ENCODE measurements at places on chromosomes 11 and 22.

DNA sequence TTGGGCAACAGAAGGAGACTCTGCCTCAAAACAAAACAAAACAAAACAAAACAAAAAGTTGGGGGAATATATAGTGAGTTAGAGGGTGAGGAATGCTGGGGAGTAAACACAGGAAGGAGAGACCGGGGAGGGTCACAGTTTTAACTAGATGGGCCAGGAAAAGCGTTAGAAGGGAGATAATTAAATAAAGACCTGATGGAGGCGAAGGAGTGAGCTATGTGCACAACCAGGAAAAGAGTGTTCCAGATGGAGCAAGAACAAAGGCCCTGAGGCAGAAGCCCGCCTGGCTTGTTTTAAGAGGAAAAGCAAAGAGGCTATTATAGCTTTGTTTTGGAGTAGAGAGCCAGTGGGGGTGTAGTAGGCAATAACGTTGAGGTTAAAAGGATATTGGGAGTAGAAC, 4.8 kb upstream of the PLA2G6 start:
- no peak for DNase-seq

DNA sequence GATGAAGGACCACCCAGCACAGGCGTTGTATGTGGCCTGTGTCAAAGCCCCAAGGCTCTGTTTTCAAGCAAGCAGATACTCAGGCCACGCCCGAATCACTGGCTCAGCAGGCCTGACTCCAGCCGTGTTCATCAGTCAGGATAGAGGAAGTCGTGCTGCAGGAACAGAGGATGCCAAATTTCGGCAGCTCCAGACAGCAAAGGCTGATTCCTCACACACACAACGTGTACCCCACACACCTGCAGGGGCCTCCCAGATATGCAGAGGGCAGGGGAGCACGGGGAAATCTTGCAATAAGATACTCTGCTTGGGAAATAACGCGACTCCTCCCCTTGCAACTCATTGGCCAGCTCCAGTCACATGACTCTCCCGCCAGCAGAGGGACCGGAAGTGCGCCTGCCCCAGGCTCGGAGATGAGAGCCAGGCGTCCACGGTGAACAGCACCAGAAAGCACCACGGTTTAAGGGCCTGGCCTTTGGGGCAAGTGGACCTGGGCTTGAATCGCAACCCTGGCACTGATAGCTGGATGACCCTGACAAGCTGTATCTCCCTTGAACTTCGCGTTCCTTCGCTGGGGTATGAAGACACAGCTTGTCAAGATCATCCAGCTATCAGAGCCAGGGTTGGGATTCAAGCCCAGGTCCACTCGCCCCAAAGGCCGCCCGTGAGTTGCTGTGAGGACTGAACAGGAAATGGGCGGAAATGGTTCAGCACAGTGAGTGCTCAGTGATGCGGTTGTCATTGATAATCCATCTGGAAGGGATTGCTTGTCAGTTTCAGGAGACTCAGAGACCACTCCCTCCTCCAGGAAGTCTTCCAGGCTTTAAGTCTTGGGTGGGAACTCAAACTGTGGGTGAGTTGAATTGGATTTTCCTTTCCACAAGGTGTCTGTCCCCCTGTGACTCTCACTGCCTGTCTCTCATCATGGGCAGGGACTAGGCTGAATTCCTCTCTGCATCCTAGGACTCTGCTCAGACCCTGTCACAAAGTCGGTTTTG, 88.5 kb downstream of the MYEOV start:
- DNase-seq, result no peak

- no peak for DNase-seq
Observed at GRCh38 chr11:45959851-45960250, 37.4 kb downstream of the LARGE2 start.

DNA sequence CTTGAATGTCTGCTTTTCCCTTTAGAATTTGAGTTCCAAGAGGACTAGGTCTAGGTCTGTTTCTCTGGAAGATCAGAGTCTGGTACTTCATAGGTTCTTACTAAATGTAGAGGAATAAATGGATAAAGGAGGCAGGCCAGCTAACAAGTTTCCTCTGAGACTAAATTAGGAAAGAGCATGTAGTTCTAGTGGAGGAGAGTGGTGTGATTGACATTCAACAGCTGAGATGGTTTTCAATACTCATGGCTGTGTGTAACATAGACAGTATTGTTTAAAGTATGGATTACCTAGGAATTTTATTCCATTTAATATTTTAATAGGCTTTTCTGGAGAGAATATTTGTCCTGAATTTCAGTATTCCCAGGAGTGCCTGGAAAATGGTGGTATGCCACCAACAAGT, 364.7 kb downstream of the METTL15 start:
- no peak for DNase-seq

DNA sequence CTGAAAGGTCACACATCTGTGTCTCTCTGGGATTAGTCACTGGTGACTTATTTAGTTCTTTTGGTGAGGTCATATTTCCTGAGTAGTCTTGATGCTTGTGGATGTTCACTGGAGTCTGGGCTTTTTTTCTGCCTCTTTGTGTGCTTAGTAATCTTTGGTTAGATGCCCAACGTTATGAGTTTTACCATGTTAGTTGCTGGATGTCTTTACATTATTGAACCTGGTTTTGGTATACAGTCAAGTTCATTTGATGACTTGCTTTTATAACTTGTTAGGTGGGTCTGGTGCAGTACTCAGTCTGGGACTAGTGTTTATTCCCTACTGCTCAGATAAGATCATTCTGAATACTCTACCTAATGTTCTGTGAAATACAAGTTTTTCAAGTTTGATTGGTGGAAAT, 26.2 kb upstream of the SLC37A2 start:
- peak; percentile 9 for DNase-seq

- DNase-seq, result no peak
Observed at GRCh38 chr11:74896311-74896710, 52.6 kb downstream of the XRRA1 start.

- no peak for DNase-seq
Observed at GRCh38 chr11:7514099-7514591, 346 bp downstream of the PPFIBP2 start.
